ENCODE measurements at places on chromosomes 7 and 10. TPM values are rescaled to one million over a fixed set of nuclear protein-coding genes. Genes with fewer than 3 reads are reported as not detected.

The SFTPD gene
- not detected for total RNA-seq

The ATOH7 gene
- total RNA-seq, result not detected

The UBE3C gene
- total RNA-seq, result 140 TPM

The ACTL6B gene
- total RNA-seq, result not detected

The HOGA1 gene
- total RNA-seq, result 0.44 TPM

The OR13A1 gene
- under 0.01 TPM for total RNA-seq

The CRTAC1 gene
- total RNA-seq, result not detected

The SGCE gene
- total RNA-seq, result 53.0 TPM

The CPEB3 gene
- 0.86 TPM for total RNA-seq

The PRLHR gene
- not detected for total RNA-seq

The HECW1 gene
- 3.7 TPM for total RNA-seq

The PON1 gene
- not detected for total RNA-seq

The CDH23 gene
- total RNA-seq, result under 0.01 TPM

The POLR3A gene
- total RNA-seq, result 28.6 TPM

The HHEX gene
- 7.9 TPM for total RNA-seq

The TEX47 gene
- total RNA-seq, result not detected

The LIPJ gene
- not detected for total RNA-seq

The ERVW-1 gene
- total RNA-seq, result not detected

The TCAF2 gene
- 0.22 TPM for total RNA-seq

The ARMC3 gene
- under 0.01 TPM for total RNA-seq

The OPN1SW gene
- total RNA-seq, result not detected

The LIPM gene
- total RNA-seq, result not detected

The GOLGA7B gene
- total RNA-seq, result not detected

The TRPV5 gene
- total RNA-seq, result not detected

The HOXA9 gene
- total RNA-seq, result 14.2 TPM

The ELOVL3 gene
- total RNA-seq, result 0.72 TPM

The CYP2E1 gene
- total RNA-seq, result 3.5 TPM

The MRLN gene
- total RNA-seq, result not detected

The SP8 gene
- not detected for total RNA-seq

The GARIN1A gene
- total RNA-seq, result 0.88 TPM

The NDUFA5 gene
- 17.5 TPM for total RNA-seq
